ENCODE measurements at places on chromosomes 16 and 17. TPM values are rescaled to one million over a fixed set of nuclear protein-coding genes. Genes with fewer than 3 reads are reported as not detected.
A peak's percentile ranks its signal among the peaks of the same experiment; 100 is the strongest.

Gene NTN3
- not detected for polyA plus RNA-seq

GRCh38 chr16:49641250-49641649 lies 214.7 kb downstream of the ZNF423 start:
- peak overlapping the region; percentile 57 for H3K27ac ChIP-seq
- no peak for DNase-seq
- H3K4me3 ChIP-seq: no peak overlapping the region
- peaks cover 22% of the 10 kb centered on the region for H3K36me3 ChIP-seq
- no peaks in the 10 kb centered on the region for H3K27me3 ChIP-seq
- peaks cover 43% of the 10 kb centered on the region for H3K4me1 ChIP-seq

GRCh38 chr17:74426551-74427047 lies 5.3 kb upstream of the GPRC5C start:
- H3K27me3 ChIP-seq: no peaks in the 10 kb centered on the region
- no peak overlapping the region for H3K4me3 ChIP-seq
- DNase-seq: no peak
- peaks cover 29% of the 10 kb centered on the region for H3K4me1 ChIP-seq
- H3K27ac ChIP-seq: no peak overlapping the region

- H3K27ac ChIP-seq: no peak overlapping the region
- no peak overlapping the region for H3K4me3 ChIP-seq
- no peak for DNase-seq
- H3K4me1 ChIP-seq: peaks cover 30% of the 10 kb centered on the region
- no peaks in the 10 kb centered on the region for H3K27me3 ChIP-seq
These were observed 4.2 kb upstream of the MRM1 start for GRCh38 chr17:36597226-36597625.

- H3K36me3 ChIP-seq: no peaks in the 10 kb centered on the region
- peaks cover 24% of the 10 kb centered on the region for H3K4me1 ChIP-seq
- H3K27me3 ChIP-seq: no peaks in the 10 kb centered on the region
- no peak for DNase-seq
- no peak overlapping the region for H3K4me3 ChIP-seq
These were observed 237.7 kb downstream of the SEC14L1 start for GRCh38 chr17:77378318-77379064.

DNA sequence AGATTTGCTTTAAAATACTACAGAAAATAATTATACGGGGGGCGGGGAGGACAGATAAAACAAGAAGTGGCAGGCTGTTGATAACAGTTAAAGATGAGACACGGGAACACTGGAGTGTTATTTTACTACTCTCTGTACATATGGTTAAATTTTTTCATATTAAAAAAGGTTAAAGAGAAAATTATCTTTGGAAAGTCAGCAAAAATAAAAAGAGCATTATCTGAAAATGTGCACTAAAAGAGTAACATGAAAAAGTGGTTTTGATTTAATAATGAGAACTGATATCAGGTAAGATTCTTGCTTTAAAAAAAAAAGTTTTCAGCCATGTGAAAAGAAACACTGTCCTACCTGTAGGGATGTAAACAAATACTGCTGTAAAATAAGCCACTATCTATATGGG lies 46.9 kb downstream of the ERN1 start:
- DNase-seq: no peak
- H3K27ac ChIP-seq: no peak overlapping the region
- H3K4me3 ChIP-seq: no peak overlapping the region

DNA sequence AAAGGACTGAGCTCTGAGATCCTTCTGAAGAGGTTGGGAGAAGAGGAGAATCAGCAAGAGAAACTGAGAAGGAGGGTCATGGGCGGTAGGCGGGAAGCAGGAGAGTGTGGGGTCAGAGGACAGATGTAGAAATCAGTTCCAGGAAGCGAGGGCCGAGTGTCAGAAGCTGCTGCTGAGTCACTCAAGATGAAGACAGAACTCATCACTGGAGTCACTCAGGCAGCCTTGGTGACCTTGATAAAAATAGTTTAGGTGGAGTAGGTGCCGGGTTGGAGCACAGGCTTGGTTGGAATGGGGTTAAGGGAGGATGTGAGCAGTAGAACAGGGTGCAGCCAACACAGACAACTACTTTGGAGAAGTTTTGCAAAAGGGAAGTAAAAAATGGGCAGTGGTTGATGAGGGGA lies 6.1 kb upstream of the ITGAM start:
- H3K27ac ChIP-seq: no peak overlapping the region
- H3K27me3 ChIP-seq: peaks cover 3% of the 10 kb centered on the region
- peak; percentile 28 for DNase-seq
- no peak overlapping the region for H3K4me3 ChIP-seq

All from heart left ventricle (tissue), 16 donors.